ENCODE measurements at places on chromosomes 2 and 18.

DNA sequence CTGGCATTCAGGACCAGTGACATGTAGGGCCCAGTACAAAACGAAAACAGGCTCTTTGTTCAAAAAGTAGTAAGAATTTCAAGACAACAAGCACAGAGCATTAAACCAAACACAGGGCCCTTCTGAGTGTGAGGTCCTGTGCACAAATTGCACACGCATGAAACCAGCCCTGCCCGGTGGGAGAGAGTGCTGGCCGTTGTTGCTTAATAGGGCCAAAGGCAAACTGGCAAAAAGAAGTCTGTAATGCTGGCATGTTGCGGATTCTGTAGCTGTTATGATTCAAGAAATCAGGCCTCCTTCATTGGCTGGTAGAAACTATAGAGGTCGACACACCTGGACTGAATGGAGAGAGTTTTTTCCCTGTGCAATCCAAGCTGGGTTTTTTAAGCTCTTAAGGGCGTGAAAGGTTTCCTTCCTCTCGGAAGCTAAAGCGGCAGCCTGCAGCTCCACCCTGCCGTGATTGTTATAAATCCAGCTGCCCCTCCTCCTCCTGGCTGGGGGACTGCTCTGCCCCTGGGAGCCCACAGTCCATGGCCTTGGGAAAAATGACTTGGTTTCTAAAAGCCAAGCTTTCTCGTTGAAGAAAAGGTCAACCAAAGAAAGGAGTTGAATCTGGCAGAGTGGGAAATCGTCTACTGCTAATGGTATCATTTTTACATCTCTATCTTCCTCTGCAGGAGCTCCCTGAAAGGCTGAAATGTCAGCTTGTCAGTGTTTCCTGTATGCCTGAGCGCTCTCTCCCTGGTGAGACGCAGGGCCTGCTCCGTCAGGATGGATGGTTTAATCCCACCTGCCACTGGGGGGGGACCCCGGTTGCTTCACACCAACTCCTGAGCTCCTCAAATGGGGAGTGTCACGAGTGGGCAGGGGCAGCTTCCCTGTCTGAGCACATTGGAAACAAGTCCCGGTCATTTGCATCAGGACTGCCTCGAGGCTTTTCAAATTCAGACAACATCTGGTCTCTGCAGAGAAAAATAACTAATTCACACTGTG lies 143.6 kb downstream of the ALPK2 start:
- no peak for DNase-seq

DNA sequence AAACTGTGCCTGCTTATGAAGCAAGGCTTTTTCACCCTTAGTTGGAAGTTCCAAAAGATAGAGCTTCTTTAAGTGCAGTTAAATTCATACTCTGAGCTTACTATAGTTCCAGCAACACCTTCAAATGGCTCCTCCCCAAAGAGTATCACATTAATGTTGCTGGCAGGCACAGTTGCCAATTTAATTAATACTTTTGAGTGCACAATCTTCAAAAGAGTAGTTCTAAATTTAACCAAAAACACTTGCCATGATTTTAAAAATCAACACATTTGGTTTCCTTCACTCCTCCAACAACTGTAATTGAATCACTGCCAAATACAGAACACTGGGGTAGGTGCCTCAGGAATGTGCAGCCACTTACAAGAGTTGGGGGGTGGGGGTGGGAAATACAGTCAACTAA lies 150.6 kb upstream of the UBE2E3 start:
- DNase-seq, result no peak

DNA sequence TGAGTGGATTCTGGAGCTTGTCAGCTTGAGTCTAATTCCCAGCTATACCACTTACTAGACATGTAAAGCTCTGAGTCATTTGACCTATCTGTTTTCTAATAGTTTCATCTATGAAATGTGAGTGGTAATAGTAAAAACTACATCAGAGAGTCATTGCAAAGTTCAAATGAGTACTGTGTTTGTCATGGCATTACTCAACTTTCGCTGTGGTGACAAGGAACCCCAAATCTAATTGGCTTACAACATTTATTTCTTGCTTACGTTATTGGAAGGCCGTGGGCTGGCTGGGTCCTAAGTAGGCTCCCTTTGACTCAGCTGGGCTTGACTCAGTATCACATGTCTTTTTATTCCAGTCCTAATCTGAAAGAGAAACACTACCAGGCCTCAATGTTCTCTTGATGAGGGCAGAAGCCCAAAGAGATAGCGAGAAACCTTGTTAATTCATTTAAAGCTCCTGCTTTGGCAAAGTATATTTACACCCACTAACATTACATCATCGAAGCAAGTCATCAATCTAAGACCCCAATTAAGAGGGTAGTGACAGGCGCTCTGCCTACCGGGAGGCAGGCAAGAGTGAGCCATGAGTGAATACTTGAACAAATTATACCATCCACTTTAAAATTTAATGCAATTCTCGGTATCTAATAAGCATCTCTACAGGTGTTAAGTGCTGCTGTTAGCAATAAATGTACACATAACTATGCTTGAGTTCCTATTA lies 431.8 kb upstream of the SPHKAP start:
- no peak for DNase-seq

GRCh38 chr2:238596571-238597551 lies 170.1 kb downstream of the ASB1 start:
- peak; percentile 74 for DNase-seq

DNA sequence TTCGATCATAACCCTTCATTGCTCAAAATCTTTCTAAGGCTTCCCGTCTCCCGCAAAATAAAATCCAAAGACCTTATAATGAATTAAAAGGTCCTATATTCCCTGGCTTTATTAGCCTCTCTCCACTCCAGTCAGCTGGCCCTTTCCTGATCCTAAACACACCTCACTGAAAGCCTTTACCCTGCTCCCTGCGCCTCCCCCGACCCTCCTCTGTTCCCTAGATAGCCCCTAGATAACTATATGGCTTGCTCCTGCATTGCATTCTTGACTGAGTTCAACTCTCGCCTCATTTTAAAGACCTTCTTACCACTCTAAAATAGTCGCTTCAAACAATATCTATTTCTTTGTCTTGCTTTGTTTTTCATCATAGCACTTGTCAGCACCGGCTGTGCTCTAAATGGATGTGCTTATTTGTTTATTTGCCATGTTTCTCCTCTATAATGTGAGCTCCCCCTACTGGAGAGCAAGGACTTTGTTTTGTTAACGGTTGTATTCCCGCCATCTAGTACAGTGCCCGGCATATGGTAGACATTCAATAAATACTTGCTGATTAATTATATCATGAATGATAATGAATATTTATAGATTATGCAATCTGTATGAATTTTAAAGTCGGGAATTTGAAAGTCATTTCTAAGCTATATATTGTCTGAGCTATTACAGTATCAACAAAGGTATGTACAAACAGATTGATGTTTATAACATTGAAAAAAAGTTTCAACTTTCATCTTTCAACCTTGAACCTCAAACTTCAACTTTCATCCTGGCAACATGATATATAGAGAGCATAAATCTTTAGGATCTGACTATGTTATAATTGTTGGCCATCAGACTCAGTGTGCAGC lies 32.4 kb upstream of the VIT start:
- no peak for DNase-seq

DNA sequence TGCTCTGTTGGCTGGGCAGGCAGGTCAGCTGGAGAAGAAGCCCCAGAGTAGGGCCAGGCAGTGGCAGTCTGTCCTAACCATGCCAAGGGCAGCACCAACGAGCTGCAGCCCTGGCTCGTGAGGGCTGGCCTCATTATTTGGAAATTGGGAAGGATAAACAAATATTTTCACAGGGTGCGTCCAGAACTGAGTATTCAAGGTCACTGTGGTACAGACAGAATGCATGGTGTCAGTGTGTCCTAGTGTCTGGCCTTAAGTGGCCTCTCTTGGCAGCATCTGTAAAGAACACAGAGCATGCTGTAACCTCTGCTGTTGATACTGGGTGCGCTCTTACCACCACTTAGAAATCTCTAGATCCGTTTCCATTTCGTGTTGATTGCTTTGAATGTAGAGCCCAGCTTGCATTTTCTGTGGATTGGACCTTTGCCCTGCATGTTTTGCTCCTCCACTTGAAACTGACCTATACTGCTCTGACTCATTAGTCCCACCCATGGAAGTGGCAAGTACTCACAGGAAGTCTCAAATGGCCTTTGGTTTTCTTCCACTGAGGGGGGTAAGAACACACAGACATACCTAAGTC lies 88.2 kb downstream of the GREB1L start:
- DNase-seq, result peak; percentile 15

- no peak for DNase-seq
Observed at GRCh38 chr2:62136956-62137830, 58.7 kb upstream of the B3GNT2 start.

DNA sequence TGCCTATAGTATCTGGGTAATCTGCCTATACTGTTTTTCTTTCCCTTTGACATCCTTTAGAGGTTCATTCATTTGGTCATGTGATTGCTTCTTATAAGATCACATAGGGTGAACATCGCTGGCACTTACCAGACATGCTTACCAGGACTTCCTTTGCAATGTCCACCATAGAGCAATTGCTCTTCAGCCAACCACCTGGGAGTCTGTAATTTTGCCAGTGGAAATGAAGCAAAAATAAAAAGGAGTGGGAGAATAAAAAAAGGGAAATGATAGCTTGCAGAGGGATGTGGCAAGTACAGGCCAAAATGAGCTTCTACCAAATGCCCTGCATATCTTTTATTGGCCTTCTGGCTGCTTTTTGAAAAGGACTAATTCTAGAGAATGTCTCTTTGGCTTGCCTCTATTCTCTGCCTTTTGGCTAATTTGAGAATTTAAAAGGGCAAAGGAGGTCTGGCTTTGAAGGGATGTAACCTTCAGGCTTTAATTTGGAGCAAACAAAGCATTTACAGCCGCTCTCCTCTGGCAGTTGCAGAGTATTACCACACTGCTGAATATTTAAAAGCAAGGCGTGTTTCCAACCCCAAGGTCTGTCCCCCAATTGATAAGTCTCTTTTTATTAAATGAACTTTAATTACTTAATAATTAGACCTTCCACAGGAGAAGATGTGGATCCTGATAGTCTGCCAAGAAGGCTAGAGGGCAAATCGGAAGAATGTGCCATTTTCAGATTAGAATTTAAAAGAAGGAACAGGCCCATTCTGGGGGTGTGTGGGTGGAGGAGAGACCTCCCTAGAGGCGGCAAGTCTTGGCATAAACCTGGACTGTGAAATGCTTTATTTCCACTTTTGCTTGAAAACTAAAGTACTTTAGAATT lies 557.9 kb downstream of the DCC start:
- DNase-seq, result no peak

DNA sequence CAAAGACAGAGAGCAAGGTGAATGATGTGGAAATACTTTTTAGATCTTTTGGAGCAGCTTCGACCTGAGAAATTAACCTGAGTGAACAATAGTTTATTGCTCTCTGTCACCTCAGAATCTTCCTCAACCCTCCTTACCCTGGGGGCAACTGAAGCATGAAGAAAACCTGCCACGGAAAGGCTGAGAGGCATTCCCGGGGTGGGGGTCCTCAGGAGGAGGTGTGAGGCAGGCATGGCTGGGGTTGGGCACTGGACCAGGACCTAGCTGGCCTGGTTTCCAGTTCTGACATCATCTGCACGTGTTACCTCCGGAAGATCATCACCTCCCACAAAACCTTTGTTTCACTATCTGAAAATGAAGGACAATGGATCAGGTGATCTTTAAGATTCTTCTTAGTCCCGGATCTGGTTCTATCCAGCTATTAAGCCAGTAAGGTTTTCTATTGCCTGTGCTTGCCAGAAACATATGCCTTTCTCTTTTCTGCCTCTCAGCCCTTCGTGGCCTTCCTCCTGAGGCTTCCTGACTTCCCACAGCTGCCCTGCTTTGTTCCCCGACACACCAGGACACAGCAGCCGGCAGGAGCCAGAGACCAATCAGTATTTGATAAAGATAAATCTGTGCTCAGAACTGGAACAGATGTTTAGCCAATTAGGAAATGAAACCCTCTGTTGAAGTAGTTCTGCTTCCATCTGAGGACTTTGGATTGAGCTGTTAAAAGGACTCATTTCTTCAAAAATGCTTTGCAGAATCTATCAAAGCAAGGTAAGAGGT lies 232.5 kb downstream of the TDRD15 start:
- DNase-seq, result no peak

DNA sequence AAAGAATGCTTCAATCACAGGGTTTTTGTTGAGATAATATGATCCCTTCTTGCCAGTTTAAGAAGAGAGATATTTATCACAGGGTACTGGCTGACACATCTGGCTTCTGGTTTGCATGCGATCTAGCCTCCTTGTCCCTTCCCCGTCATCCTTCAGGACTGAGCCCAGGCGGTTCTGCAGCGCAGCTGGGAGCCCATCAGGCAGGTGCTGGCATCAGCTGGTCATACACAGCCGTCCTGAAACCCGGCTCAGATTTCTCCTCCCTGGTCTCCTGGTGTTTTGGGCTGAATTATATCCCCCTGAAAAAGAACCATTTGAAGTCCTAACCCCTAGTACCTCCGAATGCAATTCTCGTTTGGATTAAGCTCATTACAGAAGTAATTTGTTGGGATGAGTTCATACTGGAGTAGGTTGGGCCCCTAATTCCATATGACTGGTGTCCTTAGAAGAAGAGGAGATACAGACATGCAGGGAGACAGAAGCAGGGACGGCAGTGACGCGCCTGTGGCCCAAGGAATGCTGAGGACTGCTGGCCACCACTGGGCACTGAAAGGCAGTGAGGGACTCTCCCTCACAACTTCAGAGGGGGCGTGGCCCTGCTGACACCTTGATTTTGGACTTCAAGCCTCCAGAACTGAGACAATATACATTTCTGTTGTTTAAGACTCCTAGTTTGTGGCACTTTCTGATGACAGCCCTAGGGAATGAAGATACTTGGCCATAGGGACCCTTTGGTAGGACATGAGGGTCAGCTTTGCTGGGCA lies 83.9 kb upstream of the ODC1 start:
- DNase-seq, result no peak

GRCh38 chr2:128812183-128812940 lies 493.7 kb upstream of the HS6ST1 start:
- DNase-seq, result no peak

DNA sequence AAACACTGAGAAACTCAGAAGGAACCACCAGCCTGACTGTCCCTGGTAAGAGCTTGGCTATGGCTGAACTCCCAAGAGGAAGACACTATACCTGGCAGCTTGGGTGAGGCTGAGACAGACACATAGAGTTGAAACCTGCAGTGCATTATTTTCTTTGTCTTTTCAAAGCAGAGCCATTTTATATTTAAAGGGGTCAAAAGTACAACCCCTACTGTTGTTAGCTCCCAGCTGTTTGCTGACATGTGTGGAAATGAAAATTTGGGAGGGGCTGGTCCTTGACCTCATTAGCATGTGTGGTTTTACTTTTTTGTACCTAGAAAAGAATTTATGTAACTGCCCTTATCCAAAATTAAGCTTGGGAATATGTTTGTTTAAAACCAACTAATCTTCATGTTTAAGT lies 309.0 kb downstream of the RPRM start:
- no peak for DNase-seq

DNA sequence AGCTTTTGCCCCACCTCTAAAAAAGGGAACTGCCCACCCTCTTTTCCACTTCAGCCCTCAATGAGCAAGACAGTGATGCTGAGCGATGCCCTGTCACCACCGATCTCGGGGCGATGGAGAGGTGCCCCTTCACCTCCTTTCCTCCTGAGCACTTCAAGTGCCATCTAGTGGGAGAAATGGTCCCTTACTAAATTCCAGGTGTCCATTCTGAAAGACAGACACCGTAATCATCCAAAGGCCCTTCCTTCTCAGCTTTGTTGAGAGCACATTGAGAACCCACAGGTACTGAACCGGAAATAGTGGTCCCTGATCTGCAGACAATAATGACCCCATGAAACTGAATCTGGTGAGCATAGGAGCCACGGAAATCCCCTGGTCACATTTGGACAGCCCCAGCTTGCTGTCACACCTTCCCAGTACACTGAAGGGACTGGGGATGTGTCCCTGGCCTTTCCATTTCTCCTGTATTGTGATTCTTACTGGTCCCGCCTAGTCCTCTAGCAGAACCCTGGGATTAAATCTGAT lies 38.5 kb downstream of the KCTD18 start:
- no peak for DNase-seq

All from heart left ventricle (tissue), 16 donors.